GM23248 (cell line): ENCODE measurements at places on chromosomes 3 and 15. TPM values are rescaled to one million over a fixed set of nuclear protein-coding genes. Genes with fewer than 3 reads are reported as not detected.

NR1I2 gene
- total RNA-seq: not detected in 2 replicates

CEMIP gene
- 213 and 232 TPM in 2 replicates for total RNA-seq

SLC35G2 gene
- 9.4 and 11.6 TPM in 2 replicates for total RNA-seq

ILDR1 gene
- total RNA-seq: not detected in 2 replicates

PYGO1 gene
- 5.4 and 7.1 TPM in 2 replicates for total RNA-seq

LRRC34 gene
- 3.4 and 9.4 TPM in 2 replicates for total RNA-seq
